Activated T-helper 9 cell treated with anti-CD3 and anti-CD28 coated beads, Interleukin-2, amount 50 U/mL, for 16 hours (primary cell): ENCODE measurements at places on chromosomes 5 and 9.

- DNase-seq, result no peak
Measured at GRCh38 chr5:137290373-137290772, 208.8 kb downstream of the SPOCK1 start.

DNA sequence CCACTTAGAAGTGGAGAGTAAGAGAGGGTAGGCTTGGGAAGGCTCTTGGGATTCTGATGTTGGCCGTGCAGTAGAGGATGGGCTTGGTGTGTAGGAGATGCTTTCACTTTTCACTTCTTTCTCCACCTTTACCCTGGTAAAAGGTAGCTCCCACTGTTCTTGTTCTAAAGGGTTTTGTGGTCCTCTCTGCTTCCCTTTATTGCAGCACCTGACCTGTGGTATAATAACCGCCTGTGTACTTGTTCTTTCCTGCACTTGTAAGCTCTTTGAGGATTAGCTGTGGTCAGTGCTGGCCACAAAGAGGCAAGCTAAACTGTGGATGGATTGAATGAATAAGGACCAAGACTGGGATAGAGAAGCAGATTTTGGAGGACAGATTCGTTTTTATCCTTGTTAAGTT lies 25.2 kb downstream of the KDM4C start:
- DNase-seq, result no peak

DNA sequence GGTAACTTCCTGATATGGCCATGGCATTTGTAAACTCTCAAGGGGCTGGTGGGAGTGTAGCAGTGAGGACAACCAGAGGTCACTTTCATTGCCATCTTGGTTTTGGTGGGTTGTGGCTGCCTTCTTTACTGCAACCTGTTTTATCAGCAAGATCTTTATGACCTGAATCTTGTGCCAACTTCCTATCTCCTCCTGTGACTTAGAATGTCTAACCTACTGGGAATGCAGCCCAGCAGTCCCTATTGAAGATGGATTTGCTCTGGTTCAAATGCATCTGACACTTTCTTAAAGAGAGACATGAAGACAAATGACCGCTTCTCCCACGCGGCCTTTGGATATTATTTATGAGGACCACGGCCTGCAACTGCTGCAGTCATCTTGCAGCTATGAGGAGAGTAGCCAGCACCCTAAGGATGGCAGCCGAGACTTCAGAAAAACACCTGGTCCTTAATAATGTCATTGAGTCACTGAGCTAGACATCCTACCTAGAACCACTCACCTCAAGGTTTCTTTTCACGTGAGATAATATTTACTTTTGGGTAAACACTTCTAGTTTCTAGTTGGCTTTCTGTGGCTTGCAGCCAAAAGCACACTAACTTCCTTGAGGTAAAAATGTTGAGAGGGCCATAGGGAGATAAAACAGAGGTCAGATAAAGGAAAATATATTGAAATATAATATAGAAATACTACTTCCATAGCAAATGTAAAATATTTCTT lies 28.2 kb downstream of the CETN3 start:
- no peak for DNase-seq

DNA sequence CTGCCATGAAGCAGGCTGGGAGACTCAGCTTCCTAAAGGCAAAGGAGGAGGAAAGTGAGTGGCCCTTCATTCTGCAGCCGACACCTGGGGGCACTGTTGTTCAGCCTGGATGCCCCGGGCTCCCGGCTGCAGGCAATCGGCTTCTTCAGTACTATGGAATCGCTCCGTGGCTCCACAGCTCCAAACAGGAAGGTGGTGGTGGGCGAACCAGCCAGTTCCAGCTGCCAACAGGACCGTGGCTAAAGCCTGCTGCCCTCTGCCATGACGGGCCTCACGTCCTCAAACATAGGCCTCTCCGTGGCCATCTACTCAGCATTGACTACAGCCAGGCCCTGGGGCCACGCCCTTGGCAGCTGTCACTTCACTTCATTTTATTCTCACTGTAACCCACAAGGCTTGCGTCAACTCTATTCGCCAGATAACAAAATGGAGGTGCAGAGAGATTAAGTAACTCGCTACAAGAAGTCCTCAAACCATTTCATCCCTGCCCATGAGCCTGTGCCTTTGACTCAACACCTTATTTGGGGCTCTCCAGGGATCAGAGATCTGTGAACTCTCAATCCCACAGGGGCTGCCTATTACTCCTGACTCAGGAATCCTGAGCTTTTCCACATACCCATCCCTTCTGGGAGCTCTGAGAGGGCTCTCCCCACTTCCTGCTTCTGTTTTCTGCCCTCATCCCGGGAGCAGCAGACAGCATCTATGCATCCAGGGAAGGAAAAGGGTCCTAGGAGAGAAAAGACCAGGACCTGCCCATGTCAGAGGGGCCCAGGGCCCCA lies 38.0 kb downstream of the PAX5 start:
- DNase-seq, result peak; percentile 34

DNA sequence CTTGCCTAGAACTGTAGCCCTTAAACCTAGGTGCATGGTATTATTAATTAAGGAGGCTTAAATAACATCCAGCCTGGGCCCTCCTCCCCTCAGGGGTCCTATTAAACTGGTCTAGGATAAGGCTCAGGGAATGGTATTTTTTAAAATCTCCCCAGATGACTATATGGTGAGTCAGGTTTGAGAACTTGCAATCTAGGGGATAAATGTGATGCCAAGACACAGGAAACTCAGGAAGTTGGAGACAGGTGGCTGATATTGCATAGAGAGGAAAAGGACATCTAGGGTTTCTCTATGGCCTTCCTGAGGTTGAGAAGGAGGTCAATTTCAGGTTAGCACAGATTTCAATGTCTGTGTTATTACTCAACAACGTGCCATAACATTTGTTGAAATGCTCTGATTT lies 581.0 kb downstream of the TLE1 start:
- DNase-seq, result no peak

DNA sequence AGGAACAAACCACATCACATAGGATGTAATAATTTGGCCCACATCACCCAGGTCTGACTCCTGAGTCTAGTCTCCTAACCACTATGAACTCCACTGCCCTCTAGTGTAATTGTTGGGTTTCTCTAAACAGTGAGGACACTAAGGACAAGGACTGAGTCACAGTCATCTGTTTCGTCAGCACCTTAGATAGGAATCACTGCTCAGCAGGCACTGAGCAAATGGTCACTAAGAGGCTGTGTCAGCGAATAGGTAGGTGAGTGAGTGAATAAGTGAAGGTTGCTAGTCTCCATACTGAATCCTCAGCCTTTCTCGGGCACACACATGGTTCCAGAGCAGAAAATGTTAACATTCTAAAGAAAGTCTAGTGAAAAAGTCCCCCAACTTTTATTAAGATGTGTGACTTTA lies 278.6 kb downstream of the SPOCK1 start:
- no peak for DNase-seq

DNA sequence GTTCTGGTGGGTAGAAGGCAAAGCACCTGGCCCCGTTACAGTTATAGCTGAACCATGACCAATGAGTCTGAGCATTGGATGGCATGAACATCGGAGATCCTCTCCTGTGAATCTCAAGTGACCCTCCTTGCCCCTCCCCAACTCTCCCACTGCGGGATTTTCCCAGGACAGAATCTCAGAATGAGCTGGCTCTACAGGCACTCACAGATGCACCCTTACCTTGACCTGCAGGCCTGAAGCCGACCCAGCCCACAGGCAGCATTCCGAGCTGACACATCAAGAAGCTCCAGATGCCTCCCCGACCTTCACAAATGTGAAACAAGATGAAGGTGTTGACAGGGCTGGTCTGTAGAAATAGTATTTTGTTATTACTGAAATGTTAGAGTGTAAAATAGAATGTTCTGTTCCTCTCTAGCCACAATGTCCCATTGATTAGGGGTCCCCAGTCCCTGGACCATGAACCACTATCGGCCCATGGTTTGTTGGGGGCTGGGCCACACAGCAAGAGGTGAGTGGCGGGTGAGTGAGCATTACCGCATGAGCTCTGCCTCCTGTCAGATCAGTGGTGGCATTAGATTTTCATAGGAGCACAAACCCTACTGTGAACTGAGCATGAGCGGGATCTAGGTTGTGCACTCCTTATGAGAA lies 263.4 kb downstream of the AUH start:
- DNase-seq, result no peak
